Naive thymus-derived CD4-positive, alpha-beta T cell (primary cell): ENCODE measurements at places on chromosomes 3 and 15. TPM values are rescaled to one million over a fixed set of nuclear protein-coding genes. Genes with fewer than 3 reads are reported as not detected.

DNA sequence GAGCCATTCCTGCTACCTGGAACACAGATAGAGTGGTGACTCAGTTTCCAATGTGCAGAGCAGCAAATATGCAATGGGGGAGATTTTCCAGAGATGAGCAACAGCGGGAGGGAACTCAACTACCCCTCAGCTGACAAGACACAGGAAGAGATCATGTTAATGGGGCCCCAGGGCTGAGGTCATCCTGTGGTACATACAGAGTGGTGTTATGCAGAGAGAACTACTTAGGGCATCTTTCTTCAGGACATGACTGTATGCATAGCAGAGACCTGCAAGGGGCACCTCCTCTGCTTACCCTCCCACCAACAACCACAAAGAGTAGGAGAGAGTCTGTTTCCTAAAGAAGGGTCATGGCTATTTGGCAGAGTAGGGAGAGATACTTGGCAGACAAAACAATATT lies 6.8 kb upstream of the TBC1D5 start:
- no peaks in the 10 kb centered on the region for H3K27me3 ChIP-seq
- no peaks in the 10 kb centered on the region for H3K4me1 ChIP-seq
- DNase-seq, result no peak

- H3K27ac ChIP-seq, result no peak overlapping the region
- DNase-seq, result no peak
- no peaks in the 10 kb centered on the region for H3K36me3 ChIP-seq
- H3K27me3 ChIP-seq, result no peaks in the 10 kb centered on the region
Observed at GRCh38 chr15:61049934-61050333, 179.2 kb downstream of the RORA start.

SKOR1 gene
- total RNA-seq, result 1.9 TPM

- H3K27ac ChIP-seq, result no peak overlapping the region
- H3K4me3 ChIP-seq, result no peak overlapping the region
- H3K36me3 ChIP-seq, result no peaks in the 10 kb centered on the region
- no peak for DNase-seq
- H3K27me3 ChIP-seq, result no peaks in the 10 kb centered on the region
Observed at GRCh38 chr3:138348754-138349739, 668 bp downstream of the MRAS start.

- no peaks in the 10 kb centered on the region for H3K27me3 ChIP-seq
- no peaks in the 10 kb centered on the region for H3K36me3 ChIP-seq
- H3K4me3 ChIP-seq, result no peak overlapping the region
- no peak for DNase-seq
- H3K27ac ChIP-seq, result no peak overlapping the region
Observed at GRCh38 chr3:195040773-195041520, 230.0 kb downstream of the XXYLT1 start.

PATL2 gene
- 45.5 and 46.7 TPM in 2 replicates for total RNA-seq

- peak; percentile 82 for DNase-seq
- H3K27ac ChIP-seq, result peak overlapping the region; percentile 69
- no peak overlapping the region for H3K4me3 ChIP-seq
- H3K27me3 ChIP-seq, result no peaks in the 10 kb centered on the region
- H3K36me3 ChIP-seq, result no peaks in the 10 kb centered on the region
Observed at GRCh38 chr3:102114264-102114979, 265.1 kb downstream of the NFKBIZ start.

C3orf20 gene
- 0.31 and 0.48 TPM in 2 replicates for total RNA-seq

DNA sequence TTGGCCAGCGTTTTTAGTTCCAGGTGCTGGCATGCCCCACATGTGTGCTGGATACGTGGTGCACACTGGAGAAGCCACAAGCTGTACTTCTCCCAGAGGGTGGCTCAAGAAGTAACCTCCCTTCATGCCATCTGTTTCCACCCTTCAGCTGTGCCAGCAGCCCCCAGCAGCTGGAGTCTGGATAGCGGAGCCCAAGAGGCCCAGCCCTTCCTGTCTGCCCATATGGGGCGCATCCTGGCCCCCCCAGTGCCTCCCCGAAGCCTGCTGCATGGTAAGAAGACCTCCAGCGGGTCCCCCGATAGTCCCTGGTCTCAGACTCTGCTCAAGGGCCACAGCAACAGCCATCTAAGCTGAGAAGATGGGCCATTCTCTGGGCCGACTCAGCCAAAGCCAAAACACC lies 5.8 kb upstream of the MANF start:
- H3K4me3 ChIP-seq, result no peak overlapping the region
- H3K4me1 ChIP-seq, result peaks cover 22% of the 10 kb centered on the region
- DNase-seq, result no peak

GRM2 gene
- 3.3 TPM for total RNA-seq

DNA sequence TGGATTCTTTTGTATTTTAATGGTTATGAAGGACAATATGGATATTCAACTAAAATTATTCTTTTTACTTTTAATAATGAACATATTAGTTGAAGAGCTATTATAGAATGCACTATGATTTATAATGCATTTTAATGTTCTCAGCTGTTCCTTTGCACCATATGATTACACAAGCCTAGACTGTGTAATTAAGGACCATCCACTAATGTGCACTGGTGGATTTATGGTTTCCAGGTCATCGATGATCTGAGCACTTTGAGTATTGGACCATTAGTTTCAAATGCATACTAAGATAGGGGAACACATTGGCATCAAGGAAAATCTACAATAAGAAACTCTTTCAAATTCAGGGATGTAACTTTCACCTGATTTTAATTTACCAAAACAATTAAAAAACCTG lies 16.8 kb downstream of the LRRN1 start:
- no peaks in the 10 kb centered on the region for H3K36me3 ChIP-seq
- H3K27ac ChIP-seq, result no peak overlapping the region
- no peaks in the 10 kb centered on the region for H3K27me3 ChIP-seq

ERICH6 gene
- total RNA-seq, result 1.4 TPM

DNA sequence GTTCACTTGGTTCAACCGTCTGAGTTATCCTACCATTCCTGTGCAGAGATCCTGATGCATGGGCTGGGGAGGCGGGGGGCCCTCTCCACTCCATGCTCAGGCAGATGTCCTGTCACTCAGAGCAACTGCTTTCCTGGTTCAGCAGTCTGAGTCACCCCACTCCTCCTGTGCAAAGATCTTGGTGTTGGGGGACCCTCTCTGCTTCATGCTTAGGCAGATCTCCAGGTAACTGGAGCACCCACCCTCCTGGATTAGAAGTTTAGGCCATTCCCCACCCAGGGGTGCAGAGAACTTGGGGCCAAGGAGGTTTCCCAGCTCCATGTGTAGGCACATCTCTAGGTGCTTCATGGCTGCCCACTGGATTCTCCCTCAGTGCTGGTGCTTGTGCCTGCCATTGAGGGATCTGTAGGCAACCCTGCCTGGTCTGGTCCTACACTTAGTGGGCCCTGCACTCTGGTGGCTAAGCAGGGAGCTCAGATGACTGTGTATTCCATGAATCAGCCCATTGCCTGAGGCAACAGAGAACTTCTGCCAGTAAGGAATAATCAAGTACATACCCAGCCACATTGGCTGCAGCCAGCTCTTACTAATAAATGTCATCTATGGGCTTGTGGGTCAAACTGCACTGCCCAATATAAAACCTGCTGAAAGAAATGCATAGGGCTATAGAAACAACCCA lies 465.4 kb upstream of the THBS1 start:
- H3K4me1 ChIP-seq, result no peaks in the 10 kb centered on the region
- H3K36me3 ChIP-seq, result no peaks in the 10 kb centered on the region
- no peak overlapping the region for H3K27ac ChIP-seq
- no peak for DNase-seq
- H3K27me3 ChIP-seq, result no peaks in the 10 kb centered on the region
- H3K4me3 ChIP-seq, result no peak overlapping the region

GRCh38 chr15:80059786-80060355 lies 395 bp downstream of the ZFAND6 start:
- H3K4me3 ChIP-seq, result peak overlapping the region; percentile 92
- peak; percentile 55 for DNase-seq
- H3K4me1 ChIP-seq, result peaks cover 9% of the 10 kb centered on the region
- H3K27me3 ChIP-seq, result no peaks in the 10 kb centered on the region
- peak overlapping the region; percentile 83 for H3K27ac ChIP-seq

SAMD7 gene
- total RNA-seq, result not detected

GRCh38 chr3:96370637-96371036 lies 443.8 kb upstream of the EPHA6 start:
- no peak overlapping the region for H3K27ac ChIP-seq
- no peaks in the 10 kb centered on the region for H3K36me3 ChIP-seq
- DNase-seq, result no peak

DNA sequence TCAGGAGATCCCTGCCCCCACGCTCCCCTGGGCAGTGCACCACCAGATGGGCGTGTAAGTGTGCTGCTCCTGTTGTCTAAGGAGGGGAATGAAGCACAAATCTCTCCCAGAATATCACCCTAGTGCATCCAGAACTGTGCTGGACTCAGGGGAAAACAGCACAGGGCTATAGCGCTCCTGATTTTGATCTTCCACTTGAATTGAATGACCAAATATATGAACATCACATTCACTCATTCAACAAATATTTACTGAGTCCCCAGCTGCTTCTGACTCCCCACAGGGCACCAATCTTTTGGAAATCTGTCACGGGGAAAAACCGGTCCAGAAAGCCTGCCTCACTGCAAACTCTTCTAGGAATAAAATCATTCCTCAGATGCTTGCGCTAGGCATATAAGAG lies 2.4 kb downstream of the CPLX3 start:
- no peaks in the 10 kb centered on the region for H3K4me1 ChIP-seq
- H3K27me3 ChIP-seq, result peaks cover 12% of the 10 kb centered on the region
- no peak overlapping the region for H3K4me3 ChIP-seq
- no peak for DNase-seq
- H3K36me3 ChIP-seq, result no peaks in the 10 kb centered on the region

SYNPR gene
- not detected for total RNA-seq

DNA sequence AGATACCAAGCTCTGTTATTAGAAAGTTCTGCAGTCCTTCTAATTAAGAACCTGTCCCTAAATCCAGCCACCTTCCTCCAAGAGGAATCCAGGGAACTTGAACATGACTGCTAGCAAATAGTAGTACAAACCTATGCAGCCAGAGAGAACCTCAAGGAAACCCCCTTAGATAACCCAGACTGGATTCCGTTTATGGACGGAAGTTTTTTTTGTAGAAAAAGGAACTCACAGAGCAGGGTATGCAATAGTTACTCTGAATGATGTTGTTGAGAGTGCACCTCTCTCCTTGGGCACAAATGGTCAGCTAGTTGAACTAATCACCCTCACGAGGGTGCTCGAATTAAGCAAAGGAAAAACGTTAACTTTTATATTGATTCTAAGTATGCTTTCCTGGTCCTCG lies 40.8 kb downstream of the TM4SF18 start:
- no peaks in the 10 kb centered on the region for H3K36me3 ChIP-seq
- H3K27ac ChIP-seq, result no peak overlapping the region
- no peaks in the 10 kb centered on the region for H3K27me3 ChIP-seq

AQP9 gene
- 29.6 TPM for total RNA-seq

CA12 gene
- 0.02 and 0.05 TPM in 2 replicates for total RNA-seq

GRCh38 chr3:24683633-24684384 lies 189.2 kb upstream of the THRB start:
- H3K27me3 ChIP-seq, result no peaks in the 10 kb centered on the region
- H3K36me3 ChIP-seq, result no peaks in the 10 kb centered on the region
- no peak for DNase-seq
- H3K4me1 ChIP-seq, result no peaks in the 10 kb centered on the region
- H3K4me3 ChIP-seq, result no peak overlapping the region

- peaks cover 4% of the 10 kb centered on the region for H3K27me3 ChIP-seq
- no peak overlapping the region for H3K4me3 ChIP-seq
- no peaks in the 10 kb centered on the region for H3K36me3 ChIP-seq
- no peaks in the 10 kb centered on the region for H3K4me1 ChIP-seq
- no peak for DNase-seq
Observed at GRCh38 chr15:89514596-89515406, 18.4 kb upstream of the RHCG start.

DNA sequence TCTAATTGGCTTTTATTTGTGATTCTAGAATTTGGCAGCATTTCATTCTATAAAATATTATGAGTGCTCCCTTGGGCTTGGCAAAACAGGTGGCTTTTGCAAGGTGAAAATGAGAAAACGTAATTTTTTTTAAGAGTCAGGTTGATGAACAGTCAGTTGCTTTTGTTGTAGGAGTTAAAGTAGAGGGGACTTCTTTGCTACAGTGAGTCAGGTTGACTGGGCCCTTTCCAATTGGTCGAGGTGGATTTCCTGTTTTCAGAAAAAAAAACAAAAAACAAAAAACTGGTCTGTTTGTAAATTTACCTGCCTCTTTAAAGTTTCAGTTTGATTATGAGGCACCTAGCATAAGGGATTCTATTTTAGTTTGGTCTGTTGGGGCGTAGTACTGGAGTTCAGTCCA lies 1469.4 kb upstream of the GBE1 start:
- no peaks in the 10 kb centered on the region for H3K4me1 ChIP-seq
- no peak overlapping the region for H3K27ac ChIP-seq
- no peaks in the 10 kb centered on the region for H3K27me3 ChIP-seq
- H3K4me3 ChIP-seq, result no peak overlapping the region

GRCh38 chr15:96792216-96792615 lies 461.7 kb downstream of the NR2F2 start:
- no peak overlapping the region for H3K4me3 ChIP-seq
- H3K36me3 ChIP-seq, result no peaks in the 10 kb centered on the region
- no peak for DNase-seq
- H3K27me3 ChIP-seq, result no peaks in the 10 kb centered on the region
- H3K4me1 ChIP-seq, result no peaks in the 10 kb centered on the region
- H3K27ac ChIP-seq, result no peak overlapping the region

ZSCAN29 gene
- total RNA-seq, result 36.9 TPM

GRCh38 chr3:189797103-189797750 lies 166.0 kb downstream of the TP63 start:
- H3K4me1 ChIP-seq, result no peaks in the 10 kb centered on the region
- H3K27me3 ChIP-seq, result no peaks in the 10 kb centered on the region
- H3K27ac ChIP-seq, result no peak overlapping the region
- no peak overlapping the region for H3K4me3 ChIP-seq
- no peak for DNase-seq
- no peaks in the 10 kb centered on the region for H3K36me3 ChIP-seq

DNA sequence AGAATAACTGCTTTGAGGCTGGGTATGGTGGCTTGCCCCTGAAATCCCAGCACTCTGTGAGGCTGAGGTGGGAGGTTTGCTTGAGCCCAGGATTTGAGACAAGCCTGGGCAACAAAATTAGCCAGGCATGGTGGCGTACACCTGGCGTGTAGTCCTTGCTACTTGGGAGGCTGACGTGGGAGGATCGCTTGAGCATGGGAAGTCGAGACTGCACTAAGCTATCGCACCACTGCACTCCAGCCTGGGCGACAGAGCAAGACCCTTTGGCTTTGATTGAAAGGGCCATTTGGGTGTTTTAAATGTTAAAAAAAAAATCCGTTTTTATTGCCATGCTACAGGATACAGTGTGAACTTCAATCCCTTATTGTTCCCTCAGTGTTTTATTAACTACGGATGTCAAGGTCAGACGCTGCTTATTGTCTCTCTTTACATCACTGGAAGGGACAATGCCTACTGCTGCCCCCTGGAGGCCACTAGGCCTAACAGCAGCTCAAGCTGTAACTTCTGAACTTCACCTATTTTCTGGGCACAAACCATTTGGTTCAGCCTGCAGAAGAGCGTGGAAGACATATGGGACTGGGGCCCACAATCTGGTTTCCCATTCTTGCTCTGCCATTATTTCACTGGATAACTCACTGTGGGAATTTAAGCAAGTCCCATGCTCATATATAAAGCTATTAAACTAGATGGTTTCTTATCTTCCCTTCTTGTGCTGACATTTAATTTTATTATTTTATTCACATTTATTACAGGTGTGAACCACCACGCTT lies 15.3 kb upstream of the IREB2 start:
- H3K4me1 ChIP-seq, result no peaks in the 10 kb centered on the region
- no peak overlapping the region for H3K4me3 ChIP-seq
- H3K36me3 ChIP-seq, result no peaks in the 10 kb centered on the region
- peak; percentile 34 for DNase-seq
- no peaks in the 10 kb centered on the region for H3K27me3 ChIP-seq

- no peaks in the 10 kb centered on the region for H3K4me1 ChIP-seq
- no peak overlapping the region for H3K4me3 ChIP-seq
- H3K27me3 ChIP-seq, result no peaks in the 10 kb centered on the region
- H3K36me3 ChIP-seq, result no peaks in the 10 kb centered on the region
- H3K27ac ChIP-seq, result no peak overlapping the region
Observed at GRCh38 chr3:64238971-64239667, 13.9 kb upstream of the PRICKLE2 start.
